MG63 (cell line): ENCODE measurements at places on chromosomes 7 and 10. TPM values are rescaled to one million over a fixed set of nuclear protein-coding genes. Genes with fewer than 3 reads are reported as not detected.

- peak; percentile 1 for DNase-seq
These were observed 41.5 kb upstream of the DMTF1 start for GRCh38 chr7:87110778-87111177.

DNA sequence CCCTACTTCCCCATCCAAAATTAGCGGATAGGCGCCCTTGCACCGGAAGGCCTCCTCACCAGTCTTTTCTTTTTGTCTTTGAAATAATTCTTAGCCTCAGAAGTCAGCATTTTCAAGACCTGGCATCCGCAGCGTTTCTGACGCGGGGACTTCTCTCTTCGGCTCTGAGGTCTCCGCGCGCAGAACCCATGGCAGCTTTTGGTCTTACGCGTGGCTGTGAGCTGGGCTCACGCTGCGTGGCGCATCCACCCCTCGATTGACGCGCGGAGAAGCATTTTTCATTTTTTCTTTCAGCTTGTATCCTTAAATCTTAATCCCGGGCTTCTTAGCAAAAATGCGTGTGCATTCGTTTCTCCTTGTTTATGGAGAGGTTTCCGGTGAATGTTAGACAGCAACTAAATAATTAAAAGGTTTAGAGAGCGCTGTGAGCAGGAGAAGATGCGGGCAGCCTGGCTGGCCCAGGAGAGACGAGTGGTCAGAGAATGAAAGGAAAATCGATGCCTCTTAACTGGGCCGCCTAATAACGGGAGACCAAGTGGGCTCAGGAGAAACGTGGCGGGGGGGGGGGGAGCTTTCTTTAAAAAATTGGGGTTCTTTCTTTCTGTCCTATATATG is 2.0 kb upstream of the GATA3 start:
- no peak for DNase-seq

DNA sequence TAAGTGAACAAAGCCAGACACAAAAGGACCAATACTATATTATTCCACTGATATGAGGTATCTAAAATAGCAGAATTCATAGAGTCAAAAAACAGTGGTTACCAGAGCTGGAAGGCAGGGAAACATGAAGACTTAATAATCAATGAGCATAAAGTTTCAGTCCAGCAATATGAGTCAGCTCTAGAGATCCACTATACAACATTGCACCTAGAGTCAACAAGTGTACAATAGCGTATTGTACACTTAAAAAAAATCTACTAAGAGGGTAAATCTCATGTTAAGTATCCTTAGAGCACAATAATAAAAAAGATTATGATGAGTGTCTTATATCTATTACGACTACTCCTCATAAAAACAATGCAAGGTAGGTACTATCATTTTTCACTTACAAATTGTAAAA is 36.1 kb downstream of the C10orf90 start:
- DNase-seq: no peak

GRCh38 chr10:124497196-124497881 is 35.7 kb downstream of the LHPP start:
- DNase-seq: no peak

DNA sequence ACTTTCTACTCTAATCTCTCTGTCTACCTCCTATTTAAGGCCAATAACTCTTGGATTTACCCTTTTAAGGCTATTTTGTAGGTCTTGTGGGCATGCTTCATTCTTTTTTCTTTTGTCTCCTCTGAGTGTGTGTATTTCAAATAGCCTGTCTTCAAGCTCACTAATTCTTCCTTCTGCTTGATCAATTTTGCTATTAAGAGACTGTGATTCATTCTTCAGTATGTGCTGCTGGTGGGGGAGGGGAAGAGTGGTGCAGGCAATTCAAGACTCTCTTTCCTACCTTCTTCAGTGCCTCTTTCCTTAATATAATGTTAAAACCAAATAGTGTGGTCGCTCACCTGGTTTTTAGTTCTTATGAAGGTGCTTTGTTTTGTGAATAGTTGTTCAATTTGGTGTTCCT is 20.0 kb downstream of the ABCB1 start:
- DNase-seq: no peak

- DNase-seq: no peak
These were observed 31.8 kb upstream of the SRGN start for GRCh38 chr10:69056129-69056528.

AKR1E2 gene
- total RNA-seq: 0.37 and 1.2 TPM in 2 replicates

DNA sequence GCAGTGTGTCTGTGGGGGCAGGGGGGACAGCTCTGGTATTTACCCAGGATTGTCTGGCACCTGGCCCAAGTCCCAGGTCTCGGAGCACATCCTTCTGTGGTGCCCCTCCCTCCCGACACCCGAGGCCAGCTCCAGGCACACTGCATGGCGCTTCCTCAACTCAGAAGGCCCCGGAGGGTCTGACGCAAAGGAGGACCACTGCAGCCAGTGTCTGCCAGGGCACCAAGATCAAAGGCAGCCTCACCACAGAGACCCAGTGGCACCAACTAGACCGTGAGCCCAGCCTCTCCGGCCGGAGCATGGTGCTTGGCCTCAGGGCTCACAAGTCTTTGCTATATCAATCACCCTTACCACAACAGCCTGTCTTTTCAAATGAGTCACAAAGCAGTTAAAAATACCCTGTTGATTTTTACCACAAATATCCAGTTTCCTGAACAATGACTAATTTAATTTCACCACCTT is 99.3 kb upstream of the DDC start:
- peak; percentile 64 for DNase-seq

- DNase-seq: peak; percentile 43
These were observed 47.3 kb downstream of the MYPN start for GRCh38 chr10:68156373-68157185.

GRCh38 chr7:158468181-158468580 is 119.4 kb downstream of the PTPRN2 start:
- DNase-seq: no peak

ACTL6B gene
- total RNA-seq: not detected in 2 replicates

DNA sequence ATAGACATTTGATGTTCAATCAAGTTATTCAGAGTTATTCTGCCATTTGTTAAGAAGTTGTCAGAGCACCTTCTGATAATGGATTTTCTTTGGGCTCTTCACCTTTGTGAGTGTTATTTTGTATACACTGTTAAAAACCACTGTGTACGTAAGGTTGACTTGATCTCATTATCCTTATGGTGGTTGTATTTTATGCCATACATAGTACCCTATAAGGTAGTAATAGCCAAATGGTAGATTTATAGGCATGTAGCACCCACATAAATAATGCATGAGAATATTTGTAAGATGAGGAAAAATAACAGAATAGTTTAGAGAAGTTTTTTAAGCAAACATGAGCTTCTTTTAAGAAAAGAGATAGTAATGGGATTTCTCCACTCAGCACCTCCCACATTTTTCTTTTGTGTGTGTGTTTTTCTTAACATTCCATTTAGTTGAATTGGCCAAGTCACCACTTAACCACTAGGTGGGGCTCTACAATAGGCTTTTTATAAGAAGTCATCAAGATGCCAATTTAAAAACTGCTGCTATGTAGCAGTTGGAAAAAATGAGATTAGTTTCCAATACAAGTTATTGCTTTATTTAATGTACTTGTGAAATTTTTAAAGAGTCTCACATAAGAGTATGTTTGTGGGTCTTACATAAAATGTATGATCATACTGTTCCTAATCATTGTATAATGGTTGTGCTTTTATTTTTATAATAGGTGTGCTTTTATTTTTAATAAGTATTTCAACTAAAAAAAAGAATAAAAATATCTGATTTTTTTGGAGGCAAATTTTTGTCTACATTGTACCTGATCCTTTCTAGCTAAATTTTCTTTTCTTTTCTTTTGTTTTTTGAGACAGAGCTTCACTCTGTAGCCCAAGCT is 41.1 kb upstream of the STMP1 start:
- peak; percentile 6 for DNase-seq

DNA sequence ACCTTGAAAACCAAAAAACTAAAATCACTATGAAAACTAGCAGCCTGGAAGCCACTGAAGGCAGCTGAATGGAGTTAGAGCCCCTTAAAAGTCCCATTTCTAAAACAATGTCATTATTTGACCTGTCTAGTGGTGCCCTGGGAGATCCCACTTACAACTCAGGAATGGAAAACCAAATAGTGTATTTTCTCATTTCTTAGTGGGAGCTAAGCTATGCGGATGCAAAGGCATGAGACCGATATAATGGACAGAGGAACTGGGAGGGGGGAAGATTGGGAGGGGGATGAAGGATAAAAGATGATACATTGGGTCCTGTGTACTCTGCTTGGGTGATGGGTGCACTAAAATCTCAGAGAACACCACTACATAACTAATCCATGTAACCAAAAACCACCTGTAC is 9.8 kb upstream of the GIMAP2 start:
- no peak for DNase-seq

DNA sequence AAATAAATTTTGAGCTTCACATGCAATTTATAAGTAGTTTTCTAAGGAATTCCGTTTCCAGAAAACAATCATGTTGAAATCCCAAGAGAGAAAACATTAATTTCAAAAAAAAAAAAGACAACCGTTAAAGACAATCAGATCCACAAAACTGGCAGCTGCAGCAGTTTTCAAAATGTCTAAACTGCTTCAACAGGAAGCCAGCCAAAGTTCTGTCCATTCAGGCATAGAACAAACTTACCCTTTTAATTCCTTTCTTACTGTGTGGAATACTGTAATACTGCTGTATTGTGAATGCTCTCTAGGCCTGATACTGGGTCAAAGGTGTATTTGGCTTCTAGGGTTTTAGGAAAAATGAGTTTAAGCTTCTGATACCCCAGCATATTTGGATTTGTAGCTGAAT is 31.6 kb downstream of the HOXA1 start:
- DNase-seq: peak; percentile 22

TRIM50 gene
- total RNA-seq: not detected in 2 replicates

GRCh38 chr7:140996-141395 is 51.4 kb upstream of the FAM20C start:
- DNase-seq: no peak
